NCI-H446 (cell line): ENCODE measurements at places on chromosomes 11 and 22.

- DNase-seq: no peak
Observed at GRCh38 chr11:2273771-2274170, 3.4 kb upstream of the ASCL2 start.

- peak; percentile 48 for DNase-seq
Observed at GRCh38 chr11:22808571-22809197, 20.9 kb downstream of the SVIP start.

DNA sequence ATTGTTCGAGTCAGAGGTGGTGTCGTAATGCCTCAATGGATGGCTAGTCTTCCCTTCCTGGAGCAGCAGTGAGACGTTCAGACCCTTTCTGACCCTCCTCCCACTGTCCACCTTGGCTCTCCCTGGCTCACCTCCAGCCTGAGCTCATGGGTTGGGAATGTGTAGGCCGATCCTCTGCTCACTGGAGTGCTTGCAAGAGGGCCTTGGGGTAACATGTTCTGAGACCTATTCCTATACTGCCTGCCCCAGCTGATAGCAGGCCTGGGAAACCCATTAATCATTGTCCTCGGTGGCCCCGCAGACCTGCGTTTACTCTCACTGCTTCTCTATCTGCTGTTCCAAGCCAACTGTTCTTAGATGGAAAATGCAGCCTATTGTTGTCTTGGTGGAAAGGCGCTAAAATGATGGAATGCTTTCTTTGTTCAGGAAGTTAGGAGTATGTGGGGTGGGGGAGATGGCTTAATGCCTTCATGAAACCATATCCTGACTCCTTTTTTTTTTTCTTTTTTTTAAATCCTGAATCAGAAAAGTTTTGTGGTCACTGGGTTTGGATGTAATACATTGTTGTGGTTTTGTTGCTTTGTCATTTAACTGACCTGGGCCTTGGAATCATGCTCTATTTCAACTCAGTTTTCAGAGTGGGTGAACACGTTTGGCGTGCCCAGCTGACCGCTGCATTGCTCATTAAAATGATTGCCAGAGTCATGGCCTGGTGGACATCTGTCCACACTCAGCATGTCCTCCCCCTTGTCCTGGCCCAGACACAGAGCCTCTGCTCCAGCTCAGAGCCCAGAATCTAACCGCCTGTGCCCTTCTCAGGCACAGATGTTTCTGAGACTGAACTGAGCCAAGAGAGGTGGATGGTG, 72.5 kb downstream of the MICAL2 start:
- peak; percentile 11 for DNase-seq

DNA sequence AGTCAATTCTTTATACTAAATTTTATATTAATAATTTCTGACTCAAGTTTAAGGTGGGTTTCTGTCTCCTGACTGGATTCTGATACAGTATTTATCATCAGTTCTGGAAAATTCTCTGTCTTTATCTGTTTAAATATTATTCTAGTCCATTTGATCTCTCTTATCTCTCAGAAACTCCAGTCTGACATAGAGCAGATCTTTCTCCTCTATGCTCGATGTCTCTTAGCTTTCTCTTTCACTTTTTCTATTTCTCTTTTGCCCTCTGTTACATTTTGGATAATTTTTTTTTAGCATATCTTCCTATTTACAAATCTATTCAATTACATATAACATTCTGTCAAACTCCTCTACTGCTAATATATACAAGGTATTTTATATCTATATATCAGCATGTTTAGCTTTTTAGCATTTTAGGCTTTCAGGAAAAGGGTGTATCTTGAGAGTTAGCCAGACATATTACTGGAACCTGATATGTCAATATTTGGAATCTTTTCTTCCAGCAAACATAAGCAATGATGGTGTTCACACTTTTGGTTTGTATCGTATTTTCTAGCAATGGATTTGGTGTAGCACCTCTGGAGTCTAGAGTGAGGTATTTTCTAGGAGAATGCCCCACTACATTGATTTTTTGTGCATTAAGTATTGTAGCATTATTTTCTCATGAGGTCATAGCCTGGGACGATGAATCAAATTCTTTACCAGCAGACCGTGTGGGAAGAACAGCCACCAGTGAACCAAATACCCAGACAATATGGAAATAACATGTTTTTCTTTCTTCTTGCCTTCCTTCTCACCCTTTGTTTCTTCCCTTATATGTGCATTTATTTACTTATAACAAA, 4.1 kb upstream of the NNMT start:
- no peak for DNase-seq

GRCh38 chr11:37699644-37700043, 1101.6 kb upstream of the RAG2 start:
- no peak for DNase-seq

DNA sequence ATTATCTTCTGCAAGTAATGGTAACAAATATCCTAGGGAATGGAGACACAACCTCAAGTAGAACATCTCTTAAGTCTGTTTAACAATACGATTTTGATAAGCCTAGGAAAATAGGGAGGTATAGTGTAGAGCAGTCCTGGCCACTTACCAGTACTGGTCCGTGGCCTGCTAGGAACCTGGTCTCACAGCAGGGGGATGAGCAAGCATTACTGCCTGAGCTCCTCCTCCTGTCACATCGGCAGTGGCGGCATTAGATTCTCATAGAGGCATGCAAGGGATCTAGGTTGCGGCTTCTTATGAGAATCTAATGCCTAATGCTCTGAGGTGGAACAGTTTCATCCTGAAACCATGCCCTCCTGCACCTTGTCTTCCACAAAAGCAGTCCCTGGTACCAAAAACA, 4.4 kb downstream of the OR51V1 start:
- DNase-seq: no peak

- DNase-seq: peak; percentile 77
Observed at GRCh38 chr11:45262900-45263299, 23.2 kb downstream of the SYT13 start.

DNA sequence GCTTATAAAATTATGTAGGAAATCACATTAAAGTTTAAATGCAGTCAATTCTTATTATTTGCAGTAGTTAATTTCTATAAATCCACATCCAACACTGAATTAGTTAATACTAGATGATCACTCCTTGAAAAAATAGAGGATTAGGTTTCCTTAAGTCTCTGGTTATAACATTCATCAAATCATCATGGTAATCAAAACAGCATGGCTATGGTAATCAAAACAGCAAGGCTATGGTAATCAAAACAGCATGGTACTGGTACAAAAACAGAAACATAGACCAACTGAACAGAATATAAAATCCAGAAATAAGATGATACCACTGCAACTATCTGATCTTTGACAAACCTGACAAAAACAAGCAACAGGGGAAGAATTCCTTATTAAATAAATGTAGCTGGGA, 814.6 kb upstream of the CCDC179 start:
- DNase-seq: no peak

DNA sequence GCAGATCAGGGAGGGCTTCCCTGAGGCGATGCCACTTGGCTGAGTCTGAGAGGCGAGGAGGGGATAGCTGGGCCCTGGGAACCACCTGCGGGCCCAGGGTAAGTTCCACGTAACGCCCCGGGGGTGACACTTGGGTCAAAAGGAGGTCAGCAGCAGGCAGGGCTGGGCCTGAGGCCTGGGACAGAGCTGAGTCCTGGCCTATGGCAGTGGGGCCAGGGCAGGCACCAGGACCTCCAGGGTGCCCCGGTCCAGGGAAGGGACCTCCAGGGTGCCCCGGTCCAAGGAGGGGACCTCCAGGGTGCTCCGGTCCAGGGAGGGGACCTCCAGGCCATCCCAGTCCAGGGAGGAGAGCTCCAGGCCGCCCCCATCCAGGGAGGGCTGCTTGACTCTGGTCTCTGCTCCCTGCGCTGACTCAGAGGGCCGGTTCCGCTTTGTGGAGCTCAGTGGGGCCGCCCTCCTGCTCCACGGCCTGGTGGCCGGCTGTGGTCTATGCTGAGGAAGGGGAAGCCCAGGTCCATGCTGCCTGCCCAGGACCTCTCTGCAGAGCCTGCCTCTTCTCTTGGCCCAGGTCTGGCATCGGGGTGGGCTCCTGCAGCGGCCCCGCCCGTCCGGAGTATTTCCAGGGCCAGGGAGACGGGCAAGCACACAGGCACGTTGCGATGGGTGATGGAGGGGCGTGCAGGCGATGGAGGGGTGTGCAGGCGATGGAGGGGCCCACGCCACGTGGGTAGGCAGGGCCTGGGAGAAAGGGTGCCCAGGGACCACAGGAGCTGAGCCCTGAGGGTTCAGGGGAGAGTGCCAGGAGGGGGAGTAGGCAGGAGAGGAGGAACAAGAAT, 19.5 kb upstream of the WNT7B start:
- DNase-seq: no peak

GRCh38 chr11:35304900-35305460, 114.4 kb downstream of the SLC1A2 start:
- no peak for DNase-seq

GRCh38 chr22:44068422-44069191, 44.5 kb downstream of the PARVB start:
- DNase-seq: no peak

DNA sequence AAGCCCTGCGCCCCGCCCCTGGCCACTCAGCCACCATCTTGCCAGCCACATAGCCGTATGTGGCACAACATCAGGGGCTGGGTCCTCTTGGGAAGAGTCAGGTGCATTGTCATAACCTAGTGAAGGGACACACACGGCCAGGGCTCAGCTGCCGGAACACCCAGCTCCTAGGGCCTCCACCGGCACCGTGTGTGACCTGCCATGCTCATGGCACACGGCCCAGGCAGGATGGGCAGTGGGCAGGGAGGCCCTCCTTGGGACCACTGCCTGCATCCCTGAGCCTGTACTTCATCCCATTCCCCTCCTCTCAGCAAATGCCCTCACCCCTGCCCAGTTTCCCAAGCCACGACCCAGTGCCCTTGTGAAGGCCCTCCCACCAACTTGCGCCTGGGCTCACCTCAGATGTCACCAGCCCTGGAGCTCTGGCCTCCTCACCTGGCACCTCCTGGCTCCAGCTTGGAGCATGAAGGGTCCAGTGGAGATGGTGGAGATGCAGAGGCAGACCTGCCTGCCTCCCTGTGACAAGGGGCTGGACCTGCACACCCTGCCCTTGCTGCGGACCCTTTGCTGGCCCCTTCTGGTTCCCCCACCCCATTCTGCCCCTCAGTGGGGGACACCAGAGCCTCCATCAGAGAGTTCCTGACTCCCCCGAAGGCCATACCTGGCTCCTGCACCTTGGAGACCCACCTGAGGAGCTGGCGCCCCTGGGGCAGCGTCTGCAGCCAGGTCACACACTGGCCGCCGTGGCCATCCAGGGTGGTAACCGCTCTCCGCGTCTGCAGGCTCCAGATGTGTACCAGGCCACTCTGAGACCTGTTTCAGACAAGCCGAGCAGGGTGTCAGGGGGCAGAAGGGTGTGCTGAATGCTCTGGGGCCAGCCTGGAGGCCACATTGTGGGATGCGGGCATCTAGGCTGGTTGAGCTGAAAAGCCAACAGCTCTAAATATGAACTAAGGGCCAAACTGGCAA, 34.5 kb downstream of the GNB1L start:
- no peak for DNase-seq

DNA sequence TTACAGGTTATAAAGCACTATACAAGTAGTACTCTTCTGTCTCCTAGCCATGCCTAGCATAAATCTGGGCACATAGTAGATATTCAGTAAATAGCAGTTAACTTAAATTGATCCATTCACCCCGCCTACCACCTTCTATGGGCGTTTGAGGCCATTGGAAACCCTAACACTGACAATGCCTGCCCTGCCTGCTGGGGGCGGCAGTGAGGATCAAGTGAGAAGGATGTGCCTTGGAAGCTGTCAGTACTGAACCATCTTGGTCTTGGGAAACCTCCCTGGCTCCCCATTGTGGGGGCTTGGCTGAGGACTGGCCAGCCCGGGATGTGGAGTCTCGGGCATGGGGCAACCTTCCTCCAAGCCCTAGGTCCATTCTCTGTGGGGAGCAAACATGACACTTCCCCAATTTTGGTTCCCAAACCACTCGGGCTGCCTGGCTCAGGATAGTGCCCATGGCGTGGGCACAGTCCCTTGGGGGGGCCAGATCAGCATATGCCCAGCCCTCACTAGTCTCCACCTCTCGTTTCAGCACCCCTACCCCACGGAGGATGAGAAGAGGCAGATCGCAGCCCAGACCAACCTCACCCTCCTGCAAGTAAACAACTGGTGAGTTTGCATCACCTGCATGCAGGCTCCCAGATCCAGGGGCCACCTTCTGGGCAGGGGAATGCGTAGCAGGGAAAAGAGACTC, 67.4 kb downstream of the FEZ1 start:
- DNase-seq: no peak

GRCh38 chr11:293852-294661, 5.1 kb downstream of the PGGHG start:
- DNase-seq: no peak

- DNase-seq: no peak
Observed at GRCh38 chr11:80849253-80849652, 1408.4 kb upstream of the TENM4 start.

DNA sequence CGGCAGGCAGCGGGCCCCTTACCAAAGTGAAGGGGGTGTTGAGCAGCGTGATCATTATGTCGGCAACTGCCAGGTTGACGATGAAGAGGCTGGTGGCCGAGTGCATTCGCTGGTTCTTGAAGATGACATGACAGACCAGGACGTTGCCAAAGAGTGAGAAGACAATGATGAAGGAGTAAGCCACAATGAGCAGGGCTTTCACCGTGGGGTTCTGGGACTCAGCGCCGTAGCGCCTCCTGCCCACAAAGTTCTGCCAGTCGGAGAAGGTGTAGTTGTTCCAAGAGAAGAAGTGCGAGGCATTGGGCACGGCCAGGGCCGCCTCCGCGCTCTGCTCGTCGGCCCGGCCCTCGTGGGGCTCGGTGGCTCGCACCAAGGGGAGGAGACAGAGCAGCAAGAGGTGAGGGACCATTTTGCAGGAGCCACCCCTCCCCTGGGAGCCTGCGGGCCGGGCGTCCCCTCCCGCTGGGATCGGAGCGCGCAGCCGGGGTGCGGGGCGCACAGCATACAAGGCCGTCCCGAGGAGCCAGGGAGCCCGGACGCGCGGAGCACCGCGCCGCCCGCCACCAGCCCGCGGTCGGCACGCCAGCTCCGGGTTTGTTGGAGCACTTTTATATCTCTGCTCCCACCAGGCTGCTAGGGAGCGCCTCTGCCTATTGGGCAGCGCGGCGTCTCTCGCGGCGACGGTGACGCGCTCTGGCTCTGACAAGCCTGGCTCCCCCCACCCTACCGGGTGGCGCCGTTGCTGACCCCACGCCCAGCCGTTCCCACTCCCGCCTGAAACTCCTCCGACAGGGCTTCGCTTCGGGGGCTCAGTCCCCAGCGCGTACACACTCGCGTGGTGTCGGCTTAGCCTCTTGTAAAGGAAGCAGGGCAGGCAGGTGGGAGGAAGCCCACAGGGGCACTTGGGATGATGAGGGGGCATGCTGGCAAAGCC, at the start of gene GPR83:
TSS of gene GPR83 (minus strand) at position 581 of the 934 bp plus-strand sequence. CDS start at position 409, 172 bp downstream.
- no peak for DNase-seq

DNA sequence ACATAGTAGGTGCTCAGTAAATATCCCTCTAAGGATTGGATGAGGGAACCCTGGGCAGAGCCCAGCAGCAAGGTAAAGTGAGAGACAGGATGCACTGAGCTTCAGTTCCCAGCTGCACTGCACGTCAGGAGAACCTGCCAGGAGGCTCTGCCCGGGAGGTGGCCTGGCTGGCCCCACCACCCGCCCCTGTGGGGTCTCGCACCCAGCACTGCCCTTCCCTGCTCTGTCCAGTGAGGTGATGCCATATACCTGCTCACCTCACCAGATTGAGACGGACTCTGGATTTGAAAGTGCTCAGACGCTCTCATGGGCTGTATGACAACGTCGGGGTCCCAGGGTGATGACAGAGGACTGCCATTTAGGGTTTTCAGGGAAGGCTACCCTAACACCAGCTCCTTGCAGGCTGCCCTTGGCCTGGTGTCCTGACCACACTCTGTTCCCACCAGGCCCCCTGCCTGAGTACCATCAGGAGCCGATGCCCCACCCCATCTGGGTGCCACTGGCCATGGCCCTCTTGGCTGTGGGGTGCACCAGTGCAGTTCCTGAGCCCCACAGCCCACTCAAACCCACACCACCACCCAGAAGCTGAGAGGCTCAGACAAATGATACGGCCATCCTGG, 61.7 kb upstream of the FGF3 start:
- DNase-seq: no peak
